ENCODE measurements at places on chromosomes 13 and 19. TPM values are rescaled to one million over a fixed set of nuclear protein-coding genes. Genes with fewer than 3 reads are reported as not detected.

Gene ZNF790
- 7.3 TPM for total RNA-seq

- no peak for DNase-seq
Measured at GRCh38 chr19:32291876-32292275, 53.5 kb upstream of the ZNF507 start.

Gene USHBP1
- total RNA-seq, result 7.0 TPM

Gene RFPL4A
- not detected for total RNA-seq

Gene ASF1B
- total RNA-seq, result 0.96 TPM

- no peak for DNase-seq
Measured at GRCh38 chr13:76783798-76784197, 102.4 kb downstream of the KCTD12 start.

Gene MATK
- total RNA-seq, result 0.14 TPM

Gene PSG2
- total RNA-seq, result not detected
